ENCODE measurements at places on chromosomes 1 and 21. TPM values are rescaled to one million over a fixed set of nuclear protein-coding genes. Genes with fewer than 3 reads are reported as not detected.

The PLA2G5 gene
- polyA plus RNA-seq, result 0.52 TPM

The CHAF1B gene
- polyA plus RNA-seq, result 0.79 TPM

The RGS5 gene
- polyA plus RNA-seq, result 71.5 TPM

The FAM89A gene
- polyA plus RNA-seq, result 14.8 TPM

The MROH9 gene
- polyA plus RNA-seq, result not detected

The GNG12 gene
- 46.3 TPM for polyA plus RNA-seq

The TMEM82 gene
- not detected for polyA plus RNA-seq

The TRIM46 gene
- polyA plus RNA-seq, result 0.16 TPM

The SPAG17 gene
- not detected for polyA plus RNA-seq

The KIAA0040 gene
- 35.7 TPM for polyA plus RNA-seq

The BARHL2 gene
- not detected for polyA plus RNA-seq

The E2F2 gene
- 0.10 TPM for polyA plus RNA-seq

The LDLRAD2 gene
- 0.63 TPM for polyA plus RNA-seq

The AADACL4 gene
- not detected for polyA plus RNA-seq

All from adipose tissue (tissue), 3 donors.